ENCODE measurements at places on chromosomes 12 and 14.
A peak's percentile ranks its signal among the peaks of the same experiment; 100 is the strongest.

DNA sequence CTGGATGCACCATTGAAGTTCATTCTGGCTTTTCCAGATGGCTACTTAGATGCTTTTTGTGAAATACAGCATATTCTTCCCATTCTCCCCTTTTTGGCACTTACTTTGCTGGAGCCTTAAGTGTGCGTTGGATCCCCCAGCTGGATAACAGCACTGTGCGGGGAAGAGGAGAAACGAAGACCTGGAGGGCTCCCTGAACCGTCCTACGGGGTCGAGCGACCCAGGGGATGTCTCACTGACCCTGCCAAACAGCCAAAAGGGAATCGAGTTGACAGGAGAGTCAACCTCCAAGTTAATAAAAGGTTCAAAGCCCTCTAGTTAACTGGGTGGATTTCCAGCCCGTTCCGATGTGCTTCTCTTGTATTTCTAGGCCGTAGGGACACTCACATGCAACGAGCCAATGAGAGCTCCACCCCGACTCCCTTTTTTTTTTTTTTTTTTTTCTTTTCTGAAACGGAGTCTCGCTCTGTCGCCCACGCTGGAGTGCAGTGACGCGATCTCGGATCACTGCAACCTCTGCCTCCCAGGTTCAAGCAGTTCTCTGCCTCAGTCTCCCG is 1.0 kb upstream of the CAMKK2 start:
- no peak for DNase-seq

- DNase-seq, result no peak
Measured at GRCh38 chr14:67111022-67111421, 78.2 kb upstream of the GARIN2 start.

DNA sequence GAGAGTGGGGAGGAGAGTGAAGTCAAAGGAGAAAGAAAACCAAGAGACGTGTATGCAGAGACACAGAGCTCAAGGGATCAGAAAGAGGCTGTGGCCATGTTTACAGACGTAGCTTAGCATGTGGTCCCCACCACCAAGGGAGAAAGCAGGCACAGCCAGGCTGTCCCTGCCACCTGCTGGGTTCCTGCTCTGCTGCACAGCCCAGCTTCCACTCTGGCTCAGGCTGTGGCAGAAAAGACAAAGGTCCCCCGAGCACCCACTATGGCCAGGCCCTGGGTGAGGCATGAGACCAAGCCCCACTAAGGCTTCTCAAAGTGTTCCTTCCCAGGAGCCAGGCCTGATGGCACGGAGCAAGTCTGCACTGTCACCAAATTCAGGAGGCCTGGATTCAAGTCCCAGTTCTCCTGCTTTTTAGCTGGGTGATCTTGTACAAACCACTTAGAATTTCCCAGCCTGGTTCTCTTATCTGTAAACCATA is 25.9 kb upstream of the COL2A1 start:
- no peak for DNase-seq

DNA sequence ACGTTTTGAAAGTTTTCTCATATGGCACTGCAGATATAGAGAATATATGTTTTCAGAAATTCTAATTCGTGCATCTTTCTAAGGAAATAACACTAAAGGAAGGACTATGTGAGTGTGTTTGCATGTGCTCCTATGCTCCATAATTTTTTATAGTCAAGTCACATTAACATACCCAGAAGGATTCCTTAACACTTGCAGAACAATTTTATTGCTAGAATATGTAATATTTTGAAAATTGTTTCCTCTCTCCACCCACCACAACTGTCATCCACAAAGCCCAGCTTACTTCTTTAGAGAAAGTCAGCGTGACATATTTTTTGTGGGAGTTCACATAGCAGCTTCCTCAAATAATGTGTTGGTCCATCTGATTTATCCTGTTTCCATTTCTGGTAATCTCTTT is 604.6 kb upstream of the MGAT4C start:
- no peak for DNase-seq

GRCh38 chr14:88825078-88825458 is 617 bp downstream of the TTC8 start:
- no peak for DNase-seq

DNA sequence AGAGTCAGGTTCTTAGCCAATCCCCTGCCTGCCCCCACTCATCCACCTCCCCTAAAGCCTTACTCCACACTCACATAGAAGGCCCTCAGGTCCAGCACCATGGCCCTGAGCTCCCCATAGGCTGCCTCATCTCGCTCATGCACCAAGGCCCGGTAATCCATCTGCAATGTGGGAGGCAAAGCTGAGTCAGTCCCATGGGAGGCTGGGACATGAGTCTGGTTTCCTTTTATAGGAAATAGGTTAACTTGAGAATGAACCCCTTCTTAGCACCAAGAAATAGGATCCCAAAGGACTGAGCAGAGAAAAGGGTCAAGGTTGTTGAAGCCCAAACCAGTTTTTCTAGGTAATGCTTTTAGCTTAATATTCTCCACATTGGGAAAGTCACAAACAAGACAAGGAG is 2.1 kb upstream of the EMC9 start:
- DNase-seq, result no peak

DNA sequence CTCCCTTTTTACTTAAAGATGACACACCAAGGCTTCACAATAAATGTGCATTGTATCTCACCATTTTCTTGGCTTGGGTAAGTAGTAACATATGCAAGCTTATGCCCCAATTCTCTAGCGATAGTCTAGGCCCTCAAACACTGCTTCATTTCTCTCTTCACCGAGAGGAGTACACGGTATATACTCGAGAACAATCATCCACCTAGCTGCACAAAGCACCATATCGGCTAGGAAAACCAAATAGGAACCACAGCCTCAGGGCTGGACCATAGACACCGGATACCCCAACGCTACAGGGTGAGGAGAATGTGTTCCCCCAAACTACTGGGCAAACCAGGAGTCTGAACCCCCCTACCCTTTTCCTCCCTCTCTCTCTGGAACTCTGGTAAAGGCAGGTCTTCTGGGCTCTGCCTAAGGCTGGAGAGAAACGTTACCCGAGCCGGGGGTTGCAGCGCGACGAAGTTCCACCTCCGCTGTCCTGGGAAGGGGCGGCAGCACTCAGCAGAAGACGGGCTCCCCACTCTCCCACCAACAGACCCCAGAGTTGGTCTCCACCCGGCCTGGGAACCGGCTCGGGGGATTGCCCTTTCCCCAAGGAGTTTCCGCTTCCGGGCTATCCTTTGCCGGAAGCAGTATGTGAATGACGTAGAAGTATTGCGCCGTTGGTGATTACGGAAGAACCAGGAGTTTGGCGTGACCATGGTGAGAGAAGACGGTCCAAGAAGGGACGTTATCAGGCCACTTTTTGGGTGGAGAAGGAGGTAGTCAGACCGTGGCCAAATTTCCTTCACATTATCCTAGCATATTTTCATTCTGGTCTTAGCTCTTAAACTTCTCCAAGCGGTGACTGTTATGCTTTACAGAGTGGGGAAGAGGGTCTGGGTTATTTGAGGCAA is at the start of the genes AREL1 and FCF1:
AREL1 (minus strand) TSS at position 582 of the 896 bp plus-strand sequence. CDS start 27,465 bp downstream, outside the sequence.
FCF1 (plus strand) TSS at position 646 of the 896 bp plus-strand sequence; CDS start at position 700, 54 bp downstream.
- DNase-seq, result peak; percentile 79

GRCh38 chr12:68176257-68176656 is 16.7 kb upstream of the IFNG start:
- no peak for DNase-seq

DNA sequence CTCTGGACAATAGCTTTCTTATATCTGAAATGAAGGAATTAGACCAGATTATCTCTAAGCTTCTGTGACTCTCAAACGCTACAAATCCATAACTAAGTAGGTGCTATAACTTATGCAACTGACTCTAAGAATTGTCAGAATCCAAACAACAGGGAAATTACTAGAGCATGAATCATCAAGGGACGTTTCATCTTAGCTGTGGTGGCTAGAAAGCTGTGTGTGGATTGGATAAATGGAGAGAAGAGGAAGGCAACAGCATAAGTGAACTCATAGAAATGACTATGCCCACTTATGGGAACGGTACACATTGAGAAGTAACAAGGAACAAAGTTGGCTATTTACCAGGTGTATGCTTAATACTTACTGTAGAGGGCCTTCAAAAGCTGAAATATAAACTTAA is 96.0 kb upstream of the NEDD1 start:
- DNase-seq, result no peak

- DNase-seq, result peak; percentile 32
Measured at GRCh38 chr12:4909410-4909733, 333 bp upstream of the KCNA1 start.

DNA sequence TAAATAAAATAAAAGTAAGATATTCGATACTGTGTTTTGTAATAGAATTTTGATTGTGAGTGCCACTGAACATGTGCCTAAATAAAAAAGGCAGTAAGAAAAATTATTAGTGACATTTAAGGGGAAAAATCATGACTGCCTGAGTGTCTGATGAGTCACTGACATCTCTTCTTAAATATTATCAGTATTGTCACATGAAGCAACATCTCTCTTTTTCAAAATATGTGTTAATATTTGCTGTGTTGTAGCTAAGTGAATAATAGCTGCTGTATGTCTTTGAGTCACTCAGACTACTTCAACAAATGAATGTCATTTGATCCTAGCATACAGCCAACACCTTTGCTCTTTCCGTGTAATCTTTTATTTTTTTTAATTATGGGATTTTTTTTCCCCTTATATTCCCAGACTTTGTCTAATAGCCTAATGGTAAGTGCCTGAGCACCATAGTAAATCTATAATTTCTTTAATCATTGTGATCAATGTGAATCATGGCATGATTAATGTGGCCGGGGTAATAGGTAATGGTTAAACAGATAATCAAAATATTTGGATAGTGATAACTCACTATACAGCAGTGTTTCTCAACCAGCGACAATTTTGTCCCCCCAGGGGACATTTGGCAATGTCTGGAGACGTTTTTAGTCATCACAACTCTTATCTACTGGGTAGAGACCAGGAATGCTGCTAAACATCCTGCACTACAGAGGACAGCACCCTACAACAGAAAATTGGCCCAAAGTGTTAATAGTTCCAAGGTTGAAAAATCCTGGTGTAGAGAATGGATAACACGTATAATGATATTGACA is 11.7 kb upstream of the OTX2 start:
- DNase-seq, result no peak

- no peak for DNase-seq
Measured at GRCh38 chr12:107774349-107775029, at the start of gene ASCL4. ASCL4 (plus strand) TSS chr12:107774704; CDS start chr12:107775219, 515 bp downstream.

DNA sequence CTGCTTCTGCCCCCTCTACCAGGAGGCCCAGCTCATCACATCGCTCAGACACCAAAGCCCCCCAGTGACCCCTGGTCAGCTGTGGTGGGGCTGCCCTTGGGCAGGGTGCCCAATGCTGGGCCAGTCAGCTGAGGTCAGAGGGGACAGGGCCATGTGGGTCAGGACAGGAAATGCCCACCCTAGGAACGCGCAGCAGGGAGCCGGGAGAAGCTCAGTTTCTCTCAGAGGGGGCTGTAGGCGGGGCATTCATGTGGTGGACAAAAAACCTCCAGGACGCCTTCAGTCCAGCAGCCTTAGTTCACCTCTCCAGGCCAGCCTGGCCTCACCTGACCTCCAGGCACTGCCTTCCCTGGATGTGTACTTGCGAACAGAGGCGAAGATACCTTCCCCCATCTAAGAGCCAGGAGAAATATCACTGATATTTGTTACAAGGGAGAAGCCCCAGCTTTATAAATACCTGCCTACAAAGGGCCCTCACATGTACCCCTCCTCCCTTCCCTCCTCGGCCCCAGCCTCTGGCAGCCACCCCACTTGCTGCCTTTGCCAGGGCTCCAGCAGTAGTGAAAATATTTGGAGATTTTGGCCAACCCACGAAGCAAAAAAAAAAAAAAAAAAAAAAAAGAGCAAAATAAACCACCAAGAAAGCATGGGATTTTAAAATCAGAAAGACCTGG is 41.9 kb upstream of the PLEKHG6 start:
- no peak for DNase-seq

DNA sequence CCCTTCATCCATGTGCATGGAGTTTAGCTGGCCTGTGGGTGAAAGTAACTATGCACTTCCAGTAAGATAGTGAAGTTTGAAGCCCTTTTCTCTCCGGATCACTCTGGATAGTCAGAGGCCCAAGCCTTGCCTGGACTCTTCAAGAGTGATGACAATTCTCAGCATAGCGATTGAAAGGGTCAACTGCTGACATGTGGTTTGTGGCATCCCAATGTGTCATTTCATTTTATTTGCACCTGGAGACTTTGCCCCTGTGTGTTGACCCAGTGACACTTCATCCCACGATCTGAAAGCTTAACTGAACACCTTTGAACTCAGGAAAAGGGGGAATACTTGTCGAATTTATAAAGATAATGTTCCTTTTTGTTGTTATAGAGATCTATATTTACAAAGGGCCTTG is 711.9 kb upstream of the TMEM132C start:
- DNase-seq, result no peak

GRCh38 chr12:120234643-120235368 is 30.7 kb downstream of the PXN start:
- no peak for DNase-seq

DNA sequence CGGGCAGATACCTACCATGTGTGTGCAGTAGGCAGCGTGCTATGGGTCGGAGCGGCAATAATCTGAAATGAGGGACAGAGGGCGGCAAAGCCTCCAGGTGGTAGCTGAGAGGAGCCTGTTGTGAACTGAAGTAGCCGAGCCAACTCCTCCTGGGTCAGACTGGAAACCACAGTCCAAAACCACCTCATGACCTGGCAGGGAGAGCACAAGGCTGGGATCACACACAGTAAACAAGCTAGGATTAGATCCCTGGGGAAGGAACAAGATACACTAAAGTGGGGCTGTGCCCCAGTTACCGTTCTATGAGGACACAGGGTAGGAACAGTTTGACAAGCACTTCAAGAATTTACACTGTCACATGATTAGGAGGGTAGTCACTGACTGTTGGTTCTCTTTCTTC is 49.0 kb downstream of the AREL1 start:
- no peak for DNase-seq

DNA sequence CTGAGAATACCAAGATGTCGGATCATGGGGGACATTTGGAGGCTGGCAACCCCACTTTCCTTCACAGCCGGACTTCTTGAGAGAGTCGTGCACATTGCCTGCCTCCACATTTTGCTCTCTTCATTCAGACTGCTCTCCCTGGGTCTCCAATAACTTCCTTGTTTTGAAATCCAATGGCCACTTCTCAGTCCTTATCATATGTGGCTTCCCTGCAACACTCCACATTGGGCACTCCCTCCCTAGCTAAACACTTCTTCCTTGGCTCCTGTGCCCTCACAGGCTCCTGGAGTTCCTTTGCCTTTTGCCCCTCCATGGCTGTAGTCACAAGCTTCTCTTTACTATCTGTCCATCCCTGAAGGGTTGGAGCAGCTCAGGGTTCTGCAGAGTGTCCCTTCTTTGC is 30.1 kb downstream of the NPC2 start:
- no peak for DNase-seq

DNA sequence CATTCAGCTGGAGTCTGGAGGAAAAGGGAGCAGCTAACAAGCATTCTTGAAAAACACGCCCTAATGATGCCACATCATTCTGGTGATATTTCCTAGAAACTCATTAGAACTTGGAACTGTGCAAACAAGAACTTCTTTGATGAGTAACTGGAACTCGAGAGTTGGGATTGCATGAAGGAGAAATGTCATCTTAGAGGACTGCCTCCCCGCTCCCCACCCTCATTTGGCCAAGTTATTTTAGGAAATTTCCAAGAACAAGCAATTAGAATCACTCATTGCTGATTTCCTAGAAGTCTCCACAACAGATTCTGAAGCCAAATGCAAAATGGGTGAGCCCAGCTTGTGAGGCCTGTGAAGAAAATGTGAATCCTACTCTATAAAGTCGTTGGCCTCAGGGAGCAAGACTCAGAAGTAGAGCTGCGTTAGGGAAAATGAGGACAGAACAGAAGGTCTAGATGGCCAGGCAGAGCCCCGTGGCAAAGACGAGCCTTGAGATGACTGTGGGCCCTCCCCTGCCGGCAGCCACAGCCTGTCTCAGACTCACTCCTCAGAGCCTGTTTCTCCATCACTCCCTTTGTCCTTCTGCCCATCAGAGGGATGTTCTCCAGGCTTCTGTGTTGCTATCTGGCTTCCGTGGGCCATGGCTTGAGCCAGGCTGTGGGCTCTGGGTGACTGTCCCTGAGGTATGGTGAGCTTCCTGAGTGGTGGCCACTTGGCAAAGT is 38.4 kb downstream of the RTL1 start:
- DNase-seq, result peak; percentile 11

Data from activated naive CD8-positive, alpha-beta T cell treated with anti-CD3 and anti-CD28 coated beads, Interleukin-2, amount 10 ng/mL, durations not matched to agents 7 days and 5 days (primary cell).